ENCODE measurements at places on chromosomes 1 and 21.

DNA sequence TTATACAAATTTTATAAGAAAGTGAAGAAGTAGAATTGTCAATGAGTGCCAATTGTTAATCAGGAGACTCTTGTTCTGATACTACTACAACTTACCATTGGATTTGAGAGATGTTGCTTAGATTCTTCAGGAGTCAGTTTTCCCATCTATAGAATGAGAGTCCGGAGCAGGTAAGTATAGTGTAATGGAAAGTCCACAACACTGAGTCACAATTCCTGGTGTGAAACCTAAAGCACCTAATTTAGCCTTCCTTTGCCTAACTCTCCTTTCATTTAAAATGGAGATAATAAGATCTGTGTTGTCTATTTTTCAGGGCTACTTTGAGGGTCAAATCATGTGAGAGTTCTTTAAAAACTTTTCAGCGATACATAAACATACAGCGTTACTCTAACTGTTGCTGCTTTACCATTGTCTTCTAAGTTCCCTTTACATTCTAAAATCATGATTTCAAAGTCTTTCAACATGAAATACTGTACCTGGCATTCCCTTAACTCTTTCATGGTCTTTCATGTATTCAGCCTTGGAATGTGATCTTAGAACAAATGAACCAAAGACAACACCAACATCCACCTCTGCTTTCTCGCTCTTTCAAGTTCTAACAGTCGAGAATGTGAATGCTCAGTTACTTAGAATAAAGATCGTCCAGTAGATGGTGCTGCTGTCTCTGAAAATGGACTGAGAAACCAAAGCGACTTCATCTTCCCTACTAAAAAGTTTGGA, 90.9 kb downstream of the SLC30A10 start:
- no peak for DNase-seq

DNA sequence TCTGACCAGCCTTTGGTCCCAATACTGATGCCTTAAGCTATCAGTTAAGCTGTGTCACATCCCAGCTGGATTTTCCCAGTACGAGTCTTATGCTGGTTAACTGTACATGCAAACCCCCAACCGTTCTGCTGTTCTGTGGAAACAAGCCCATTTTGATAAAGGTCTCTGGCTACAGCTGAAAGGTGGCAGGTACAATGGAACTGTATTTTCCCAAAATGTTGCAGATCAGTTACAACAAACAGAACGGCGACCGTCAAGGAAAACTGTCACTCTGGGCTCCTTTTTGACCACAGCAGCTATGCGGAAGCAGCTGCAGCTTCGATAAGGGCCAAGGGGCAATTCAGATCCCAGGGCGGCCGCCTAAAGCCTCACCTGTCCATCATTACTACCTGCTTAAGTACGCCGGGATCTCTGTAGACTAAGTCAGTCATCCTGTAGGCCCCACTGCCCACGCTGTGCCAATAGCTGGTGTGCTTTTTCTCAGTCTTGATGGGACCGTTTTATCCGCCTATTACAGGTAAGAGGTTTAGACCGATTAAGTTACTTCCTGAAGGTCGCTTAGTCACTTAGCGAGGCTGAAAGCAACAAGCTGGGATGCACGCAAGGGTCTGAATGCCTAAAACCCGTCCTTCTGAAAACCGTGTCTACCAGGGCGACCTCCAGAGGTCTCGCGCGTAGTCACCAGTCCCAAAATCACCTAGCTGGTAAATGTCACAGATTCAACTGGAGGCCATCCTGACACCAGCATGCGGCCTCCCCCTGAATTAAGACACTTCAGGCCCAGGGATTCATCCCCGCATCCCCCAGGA, 11.1 kb upstream of the RAB42 start:
- DNase-seq = peak; percentile 41

DNA sequence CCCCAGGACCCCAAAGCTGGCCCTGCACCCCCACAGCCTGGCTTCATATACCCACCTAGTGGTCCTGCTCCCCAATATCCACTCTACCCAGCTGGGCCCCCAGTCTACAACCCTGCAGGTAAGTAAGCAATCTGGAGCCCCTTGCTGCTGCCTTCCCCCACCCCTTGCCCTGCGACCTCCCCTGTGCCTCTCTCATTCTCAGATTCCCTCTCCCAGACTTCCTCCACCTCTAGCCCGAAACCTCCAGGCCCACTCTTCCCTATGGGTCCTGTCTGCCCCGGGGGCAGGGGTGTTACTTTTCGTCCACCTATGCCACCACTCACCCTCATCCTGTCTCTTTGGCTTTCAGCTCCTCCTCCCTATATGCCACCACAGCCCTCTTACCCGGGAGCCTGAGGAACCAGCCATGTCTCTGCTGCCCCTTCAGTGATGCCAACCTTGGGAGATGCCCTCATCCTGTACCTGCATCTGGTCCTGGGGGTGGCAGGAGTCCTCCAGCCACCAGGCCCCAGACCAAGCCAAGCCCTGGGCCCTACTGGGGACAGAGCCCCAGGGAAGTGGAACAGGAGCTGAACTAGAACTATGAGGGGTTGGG, 2.9 kb downstream of the SHISA4 start:
- DNase-seq = no peak

GRCh38 chr1:71899881-71900280, 382.5 kb downstream of the NEGR1 start:
- no peak for DNase-seq

GRCh38 chr1:230611878-230612235, 30.4 kb upstream of the COG2 start:
- no peak for DNase-seq

All from activated T-helper 1 cell treated with Interleukin-2 at 50 U/mL for 16 hours (primary cell).